ENCODE measurements at places on chromosomes 11 and 22.

- DNase-seq: peak; percentile 4
Measured at GRCh38 chr11:124115782-124116616, 749 bp downstream of the VWA5A start.

- DNase-seq: no peak
Measured at GRCh38 chr22:44365832-44366231, 53.1 kb upstream of the SHISAL1 start.

GRCh38 chr22:42596336-42596735 lies 18.3 kb downstream of the POLDIP3 start:
- no peak for DNase-seq

DNA sequence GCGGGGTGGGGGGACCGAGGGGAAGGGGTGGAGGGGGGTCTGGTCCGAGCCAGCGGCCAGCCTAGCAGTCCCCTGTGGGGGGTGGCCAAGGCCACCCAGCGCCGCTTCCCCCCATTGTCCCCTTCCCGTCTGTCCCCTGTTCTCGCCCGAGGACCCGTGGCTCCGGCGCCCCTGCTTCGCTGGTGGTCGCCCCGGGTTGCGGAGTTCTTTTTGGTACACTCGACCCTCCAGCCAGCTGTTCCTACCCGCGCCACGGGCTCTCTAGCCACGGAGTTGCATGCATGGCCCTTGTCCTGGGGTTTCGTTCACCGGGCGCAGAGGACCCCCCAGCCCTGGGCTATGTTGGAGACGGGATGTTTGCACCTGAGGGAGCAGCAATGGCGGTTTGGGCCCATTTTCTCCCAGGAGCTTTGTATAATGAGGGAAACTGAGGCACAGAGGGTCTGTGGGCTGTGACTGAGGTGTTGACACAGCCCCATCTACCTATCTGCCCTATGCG lies 489 bp downstream of the RNF214 start:
- DNase-seq: no peak

GRCh38 chr11:112795142-112795815 lies 165.9 kb upstream of the NCAM1 start:
- DNase-seq: peak; percentile 3

DNA sequence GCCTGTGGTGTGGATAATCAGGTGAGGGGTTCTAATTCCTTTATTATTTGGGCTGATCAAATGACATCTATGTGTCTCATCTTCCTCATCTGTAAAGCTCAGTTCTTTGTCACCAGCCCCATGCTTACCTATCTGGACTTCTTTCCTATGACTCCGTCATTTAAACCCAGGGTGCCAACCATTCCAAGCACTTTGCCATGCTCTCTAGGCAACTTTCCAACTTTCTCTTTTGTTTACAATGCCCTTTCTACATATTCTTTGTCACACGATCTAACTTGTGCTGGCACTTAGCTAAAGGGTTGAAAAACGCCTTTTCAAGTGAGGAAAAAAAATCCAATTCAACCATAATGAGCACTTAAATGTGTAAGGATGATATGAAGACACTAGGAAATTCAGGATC lies 27.9 kb downstream of the EXPH5 start:
- DNase-seq: no peak

DNA sequence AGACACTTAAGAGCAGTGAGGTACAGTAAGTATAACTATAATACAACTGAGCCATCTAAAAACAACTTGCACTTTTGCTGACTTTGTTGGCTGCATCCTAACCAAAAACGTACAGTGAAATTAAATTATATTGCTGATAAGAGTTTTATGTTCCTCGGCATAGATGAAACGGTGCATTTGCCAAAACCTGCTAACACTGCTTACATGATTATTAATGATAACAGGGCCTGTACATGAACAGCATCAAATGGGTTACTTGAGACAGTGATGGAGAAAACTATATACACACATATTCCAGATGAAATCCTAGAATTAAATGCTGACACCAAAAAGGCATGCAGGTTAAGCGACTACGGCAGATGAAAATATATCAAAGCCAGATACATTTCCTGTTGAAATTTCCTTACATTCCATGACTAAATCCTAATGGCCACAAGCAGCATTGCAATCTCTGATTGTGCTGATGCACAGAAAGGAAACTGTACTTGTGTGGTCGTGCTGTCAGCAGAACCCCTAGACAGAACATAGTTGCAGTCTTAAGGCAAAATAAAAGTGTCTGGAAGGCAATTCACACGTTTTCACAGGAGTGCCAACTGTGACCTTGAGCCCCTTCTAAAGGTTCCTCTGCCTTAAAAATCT lies 143.9 kb downstream of the CADM1 start:
- no peak for DNase-seq

GRCh38 chr11:2713094-2713493 lies 13.3 kb upstream of the KCNQ1OT1 start:
- DNase-seq: no peak

DNA sequence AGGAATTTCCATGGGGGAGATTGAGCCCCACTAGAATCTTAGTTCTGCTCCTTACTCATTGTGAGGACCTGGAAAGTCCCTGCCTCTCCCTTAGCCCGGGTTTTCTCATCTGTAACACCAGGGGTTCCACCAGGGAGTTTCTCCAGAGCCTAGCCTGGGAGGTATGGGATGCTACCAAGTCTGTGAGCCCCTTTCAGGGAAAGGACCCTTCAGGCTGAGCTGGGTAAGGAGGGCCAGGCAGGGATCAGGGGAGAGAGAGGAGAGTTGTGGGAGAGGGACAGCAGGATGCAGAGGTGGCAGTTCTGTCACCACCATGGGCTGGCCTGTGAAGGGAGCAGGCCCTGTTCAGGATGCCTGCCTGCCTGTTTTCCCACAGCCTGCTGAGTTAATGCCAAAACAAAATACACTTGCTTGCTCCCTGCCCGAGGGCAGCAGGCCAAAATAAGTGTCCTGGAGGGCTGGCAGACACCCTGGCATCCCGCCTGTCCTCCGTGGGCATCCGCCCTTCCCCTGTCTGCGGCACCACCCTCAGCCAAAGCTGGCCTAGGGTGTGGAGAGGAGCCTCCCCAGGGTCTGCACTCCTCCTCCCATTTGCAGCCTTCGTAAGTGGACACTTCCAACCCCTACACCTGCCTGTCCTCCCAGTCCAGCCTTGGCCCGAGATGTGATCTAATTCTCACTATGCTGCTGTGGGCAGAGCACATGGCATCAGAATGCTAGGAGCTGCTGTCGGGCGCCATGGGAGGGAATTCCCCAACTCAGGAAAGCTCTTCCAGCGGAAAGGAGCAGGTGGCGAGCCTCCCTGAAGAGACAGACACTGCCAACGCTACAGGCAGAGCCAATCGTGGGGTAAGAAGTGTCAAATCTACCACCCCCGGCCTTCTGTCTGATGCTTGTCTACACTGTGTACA lies 5.9 kb upstream of the FCHSD2 start:
- no peak for DNase-seq

- no peak for DNase-seq
Measured at GRCh38 chr22:17633217-17633997, 4.9 kb upstream of the ATP6V1E1 start.

GRCh38 chr11:32297611-32298011 lies 137.7 kb downstream of the WT1 start:
- DNase-seq: no peak

- no peak for DNase-seq
Measured at GRCh38 chr11:99781074-99781473, 760.3 kb downstream of the CNTN5 start.

DNA sequence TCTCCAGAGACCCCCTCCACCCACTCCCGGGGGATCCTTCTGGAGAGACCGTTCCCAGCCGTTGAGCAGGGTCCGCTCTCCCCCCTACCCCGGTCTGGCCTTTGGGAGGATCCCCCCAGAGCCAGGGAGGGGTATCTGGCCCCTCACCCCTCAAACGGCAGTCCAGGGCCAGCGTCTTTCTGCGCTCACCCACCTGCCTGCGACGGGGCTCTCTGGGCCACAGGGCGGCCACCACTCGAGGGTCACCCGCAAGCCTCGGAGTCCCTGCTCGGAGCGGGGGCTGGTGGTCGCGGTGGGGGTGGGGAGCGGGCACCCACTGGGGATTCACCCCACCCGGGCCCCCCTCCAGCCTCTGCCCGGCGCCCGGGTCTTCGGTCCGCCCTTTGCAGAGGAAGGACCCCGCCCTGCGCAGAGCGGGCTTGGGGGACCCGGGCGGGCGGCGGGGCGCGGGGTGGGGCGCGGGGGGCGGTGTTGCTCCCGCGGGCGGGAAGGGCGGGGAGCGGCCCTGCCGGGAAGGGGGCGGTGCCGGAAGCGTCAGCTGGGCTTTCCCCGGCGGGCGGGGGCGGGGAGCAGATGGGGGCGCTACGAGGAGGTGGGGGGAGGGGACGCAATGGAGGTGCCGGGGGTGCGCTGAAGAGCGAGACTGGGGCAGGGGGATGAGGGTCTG lies 16.6 kb downstream of the CRELD2 start:
- peak; percentile 86 for DNase-seq

Data from stimulated activated CD8-positive, alpha-beta memory T cell treated with anti-CD3 and anti-CD28 coated beads, Interleukin-15, amount 100 ng/mL, for 48 hours (primary cell).